ENCODE measurements at places on chromosomes 12 and 14. TPM values are rescaled to one million over a fixed set of nuclear protein-coding genes. Genes with fewer than 3 reads are reported as not detected.
A peak's percentile ranks its signal among the peaks of the same experiment; 100 is the strongest.

DNA sequence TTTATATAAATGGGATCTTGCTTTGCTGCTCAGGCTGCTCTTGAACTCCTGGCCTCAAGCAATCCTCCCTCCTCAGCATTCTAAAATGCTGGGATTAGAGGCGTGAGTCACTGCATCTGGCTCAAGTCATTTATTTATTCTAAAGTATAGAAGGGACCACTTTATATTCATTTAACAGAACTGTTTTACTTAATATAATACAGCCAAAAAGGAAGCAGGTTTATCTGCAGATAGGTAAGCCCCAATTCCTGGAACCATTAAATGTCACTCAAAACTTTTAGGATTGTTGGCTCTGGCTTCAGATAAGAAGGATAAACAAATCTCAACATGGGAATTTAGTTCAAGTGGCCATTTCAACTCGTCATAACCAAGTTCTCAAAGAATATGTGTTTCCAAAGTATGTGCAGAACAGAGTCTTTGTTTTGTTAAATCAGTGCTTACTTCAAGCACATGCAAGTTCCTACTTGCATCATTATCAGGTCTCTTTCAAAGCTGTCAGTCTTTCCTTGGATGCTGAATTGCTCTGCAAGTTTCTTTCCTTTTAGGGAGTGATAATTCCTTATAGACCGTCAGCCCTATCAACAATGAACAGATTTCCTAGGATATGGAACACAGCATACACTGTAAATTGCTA is 60.4 kb downstream of the KITLG start:
- no peak for DNase-seq

DNA sequence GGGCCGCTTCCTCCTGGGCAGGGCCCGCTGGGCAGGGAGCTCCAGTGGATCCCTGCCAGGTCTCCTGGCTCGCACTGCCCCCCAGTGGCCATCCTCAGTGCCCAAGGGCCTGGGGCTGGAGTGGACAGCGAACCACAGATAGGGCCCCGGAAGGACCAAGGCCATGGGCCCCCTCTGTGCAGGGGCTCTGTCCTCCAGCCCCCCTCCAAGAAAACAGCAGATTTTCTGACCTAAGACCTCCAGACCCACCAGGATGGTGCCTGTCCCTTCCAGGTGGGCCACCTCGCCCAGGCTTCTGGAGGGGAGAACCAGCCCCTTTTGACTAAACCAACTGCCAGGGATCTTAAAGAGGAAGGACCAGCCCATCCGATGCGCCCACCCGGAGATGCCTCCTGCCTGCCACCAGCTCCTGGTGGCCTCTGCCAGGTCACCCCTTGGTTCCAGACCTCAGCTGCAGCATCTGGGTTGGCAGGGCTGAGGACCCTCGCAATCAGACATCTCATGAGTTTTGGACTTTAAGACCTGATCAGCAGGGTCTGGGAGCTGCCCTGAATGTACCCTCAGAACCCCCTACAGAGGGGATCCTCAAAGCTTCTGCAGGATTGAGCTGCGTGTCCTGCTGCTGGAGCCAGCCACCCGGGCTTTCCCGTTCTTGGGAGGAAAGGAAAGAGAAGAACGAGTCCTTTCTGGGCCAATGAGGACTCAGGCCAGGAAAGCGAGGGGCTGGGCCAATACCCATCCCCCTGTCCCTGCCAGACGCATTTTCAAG is 325.8 kb upstream of the DIO3 start:
- DNase-seq = no peak

- no peak for DNase-seq
Measured at GRCh38 chr14:60051721-60052221, 40.0 kb upstream of the PCNX4 start.

DNA sequence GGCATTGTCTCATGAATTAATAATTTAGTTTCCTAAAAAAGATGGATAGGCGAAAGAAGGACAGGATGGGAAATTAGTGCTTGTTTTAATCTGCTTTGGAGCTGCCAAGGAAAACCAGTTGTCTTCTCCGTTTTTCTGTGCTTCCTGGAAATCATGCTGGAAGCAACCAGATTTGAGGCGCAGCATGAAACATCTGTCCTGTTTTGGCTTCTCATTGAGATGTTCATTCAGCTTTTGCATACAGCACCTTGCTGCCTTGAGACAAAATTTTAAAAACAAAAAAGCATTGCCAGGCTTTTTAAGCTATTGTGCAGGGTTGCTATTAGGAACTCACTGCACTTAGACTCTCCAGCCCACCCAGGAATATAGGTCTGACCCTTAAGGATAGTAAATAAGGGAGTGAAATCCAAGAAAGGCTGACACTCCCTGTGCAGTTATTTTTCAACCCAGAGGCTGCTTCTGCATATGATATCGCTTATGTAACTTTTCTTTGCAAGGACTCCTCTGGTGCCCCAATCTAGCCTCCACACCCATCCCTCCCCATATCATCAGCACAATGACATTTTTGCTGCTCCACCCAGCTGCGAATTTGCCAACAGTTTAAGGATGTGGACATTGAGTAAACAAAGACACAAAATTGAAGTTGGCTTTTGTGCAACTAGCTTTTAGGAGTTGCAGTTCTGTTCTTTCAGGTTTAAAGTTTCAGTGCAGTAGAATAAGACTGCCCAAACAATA is 46.9 kb upstream of the MDM1 start:
- no peak for DNase-seq

GRCh38 chr12:46675736-46676135 is 150.1 kb downstream of the SLC38A4 start:
- peak; percentile 20 for DNase-seq

GRCh38 chr12:1805441-1806081 is 14.8 kb upstream of the LRTM2 start:
- no peak for DNase-seq

DNA sequence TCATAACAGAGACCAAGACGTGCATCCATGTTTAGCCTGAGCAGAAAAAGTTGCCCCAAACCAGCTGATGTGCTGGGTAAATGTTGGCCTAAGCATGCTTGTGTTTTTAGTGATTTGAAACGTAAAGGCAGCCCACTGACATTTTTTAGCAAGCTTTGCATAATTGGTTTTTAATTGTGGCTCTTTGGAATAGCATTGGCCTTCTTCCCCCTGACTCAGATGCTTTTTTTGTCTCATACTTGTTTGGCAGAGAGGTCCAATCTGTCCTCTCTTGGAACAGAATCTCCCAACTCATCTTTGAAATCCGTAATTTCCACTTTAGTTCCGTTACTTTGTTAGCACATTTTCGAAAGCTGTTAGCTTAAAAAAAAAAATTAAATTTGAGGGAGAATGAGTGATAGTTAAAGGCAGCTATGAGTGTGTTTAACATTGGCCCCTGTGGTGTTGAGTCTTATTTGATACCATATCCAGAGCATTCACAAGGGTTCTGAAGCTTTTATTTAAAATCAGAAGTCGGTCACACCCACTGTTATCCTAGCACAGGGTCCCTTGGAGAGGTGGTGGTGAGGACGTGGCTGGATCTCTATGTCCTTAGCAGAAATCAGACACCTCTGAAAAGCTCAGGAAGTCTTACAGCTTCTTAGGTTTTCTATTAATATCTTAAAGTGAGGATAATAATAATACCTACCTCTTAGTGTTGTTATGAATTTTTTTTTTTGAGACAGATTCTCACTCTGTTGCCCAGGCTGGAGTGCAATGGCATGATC is 15.6 kb downstream of the JDP2 start:
- DNase-seq = no peak

GRCh38 chr12:103269946-103270345 is 225.8 kb downstream of the C12orf42 start:
- DNase-seq = no peak

- no peak for DNase-seq
Measured at GRCh38 chr14:101221549-101222160, 318.1 kb upstream of the RTL1 start.

GRCh38 chr14:83491091-83491490 is 1957.4 kb upstream of the SEL1L start:
- no peak for DNase-seq

- no peak for DNase-seq
Measured at GRCh38 chr14:82626156-82627066, 1092.8 kb upstream of the SEL1L start.

- no peak for DNase-seq
Measured at GRCh38 chr14:22266142-22266442, 322.9 kb downstream of the DAD1 start.

DNA sequence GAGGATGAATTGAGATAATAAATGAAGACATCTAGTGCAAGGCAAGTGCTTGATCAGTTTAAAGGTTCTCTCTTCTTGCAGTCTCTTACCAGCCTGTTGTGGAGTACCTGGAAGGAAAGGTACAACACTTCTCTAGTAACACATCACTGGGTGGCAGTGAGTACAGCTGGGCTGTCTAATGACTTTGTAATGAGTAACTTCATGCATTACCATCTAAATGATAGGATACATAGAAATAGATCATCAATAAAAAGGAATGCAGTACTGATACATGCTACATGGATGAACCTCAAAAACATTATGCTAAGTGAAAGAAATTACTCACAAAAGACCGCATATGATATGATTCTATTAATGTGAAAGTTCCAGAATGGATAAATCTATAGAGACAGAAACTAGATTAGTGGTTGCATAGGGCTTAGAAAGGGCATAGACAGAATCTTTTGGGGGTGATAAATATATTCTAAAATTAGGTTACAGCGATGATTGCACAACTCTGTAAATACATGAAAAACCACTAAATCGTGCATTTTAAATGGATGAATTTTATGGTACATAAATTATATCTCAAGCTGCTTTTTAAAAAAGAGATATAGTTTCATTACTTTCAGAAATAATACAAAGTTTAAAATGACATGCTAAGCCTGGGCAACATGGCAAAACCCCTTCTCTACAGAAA is 224.4 kb downstream of the CHST11 start:
- no peak for DNase-seq

GRCh38 chr12:116600959-116601918 is 42.1 kb downstream of the MAP1LC3B2 start:
- no peak for DNase-seq

P2RX7 gene
- polyA plus RNA-seq = 1.1 TPM

RDH12 gene
- 0.46 TPM for polyA plus RNA-seq

KRT74 gene
- polyA plus RNA-seq = not detected

SYNDIG1L gene
- polyA plus RNA-seq = 0.29 TPM

TRIAP1 gene
- 48.4 TPM for polyA plus RNA-seq

RD3L gene
- polyA plus RNA-seq = not detected

NCOR2 gene
- 47.1 TPM for polyA plus RNA-seq

KRT73 gene
- polyA plus RNA-seq = not detected

GALNT16 gene
- 4.3 TPM for polyA plus RNA-seq

PDZRN4 gene
- polyA plus RNA-seq = 6.0 TPM

MEG3 gene
- 69.1 TPM for polyA plus RNA-seq

SYCP3 gene
- 0.95 TPM for polyA plus RNA-seq

EXOC3L4 gene
- 5.2 TPM for polyA plus RNA-seq
